Kidney (tissue), 22 donors: ENCODE measurements at places on chromosomes 7 and 10. TPM values are rescaled to one million over a fixed set of nuclear protein-coding genes. Genes with fewer than 3 reads are reported as not detected.

GRCh38 chr7:124801330-124801895, 35.8 kb upstream of the GPR37 start:
- no peak for DNase-seq

- DNase-seq, result no peak
These were observed 39.4 kb upstream of the ZNF488 start for GRCh38 chr10:47423476-47423875.

Gene RARRES2
- 104 TPM for total RNA-seq

DNA sequence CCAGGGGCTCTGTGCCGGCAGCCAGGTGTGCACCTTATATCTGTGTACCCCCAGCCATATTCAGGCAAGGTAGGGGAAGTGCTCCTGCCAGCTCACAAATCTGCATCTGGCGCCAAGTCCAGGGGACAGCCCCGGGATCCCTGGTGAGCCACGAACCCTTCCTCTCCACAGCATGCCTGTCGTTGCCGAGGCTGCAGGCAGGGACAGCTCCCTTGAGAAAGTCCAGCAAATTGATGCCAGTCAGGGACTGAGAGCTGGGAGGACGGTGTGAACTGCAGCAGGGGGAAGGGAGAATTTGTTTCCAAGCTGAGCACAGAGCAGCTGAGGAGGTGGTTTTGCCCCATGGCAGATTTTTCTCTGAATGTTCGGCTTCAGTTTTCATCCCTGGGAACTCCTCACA, 919 bp downstream of the PLA2G12B start:
- DNase-seq, result peak; percentile 14

Gene GNGT1
- 0.35 TPM for total RNA-seq
